ENCODE measurements at places on chromosomes 16 and 17.
A peak's percentile ranks its signal among the peaks of the same experiment; 100 is the strongest.

DNA sequence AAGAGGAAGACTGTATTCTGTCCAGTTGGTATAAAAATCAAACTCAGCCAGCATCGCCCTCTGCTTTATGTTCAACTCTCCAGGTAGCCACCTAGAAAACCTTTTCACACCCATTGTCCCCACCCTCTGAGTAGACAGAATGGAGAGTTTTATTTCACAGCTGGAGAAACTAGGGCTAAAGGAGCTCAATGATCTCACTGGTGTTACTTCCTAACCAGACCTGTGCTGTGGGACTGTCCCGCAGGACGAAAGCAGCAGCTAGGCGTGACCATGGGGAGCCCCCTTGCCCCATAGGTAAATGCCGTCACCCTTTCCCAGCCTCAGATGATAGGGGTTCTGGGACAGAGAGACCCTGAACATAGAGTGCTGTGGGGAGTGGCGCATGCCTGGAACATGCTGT is 67.7 kb downstream of the CYLD start:
- no peak for DNase-seq

DNA sequence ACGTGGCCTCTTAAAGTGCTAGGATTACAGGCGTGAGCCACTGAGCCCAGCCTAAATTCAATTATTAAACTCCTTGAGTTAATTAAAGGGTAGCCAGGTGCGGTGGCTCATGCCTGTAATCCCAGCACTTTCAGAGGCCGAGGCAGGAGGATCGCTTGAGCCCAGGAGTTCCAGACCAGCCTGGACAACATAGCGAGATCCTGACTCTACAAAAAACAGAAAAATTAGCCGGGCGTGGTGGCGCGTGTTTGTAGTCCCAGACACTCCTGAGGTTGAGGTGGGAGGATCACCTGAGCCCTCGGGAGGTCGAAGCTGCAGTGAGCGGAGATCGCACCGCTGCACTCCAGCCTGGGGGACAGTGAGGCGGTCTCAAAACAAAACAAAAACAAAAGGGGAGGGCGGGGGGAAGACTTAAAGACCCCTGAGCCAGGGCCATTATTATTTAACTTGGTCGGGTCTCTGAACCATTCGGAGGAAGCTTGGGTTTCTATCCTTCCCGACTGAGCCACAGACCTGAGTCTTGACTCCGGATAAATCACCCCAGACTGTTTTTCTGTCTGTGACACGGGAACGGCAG is 19.5 kb downstream of the BCL7C start:
- no peak for DNase-seq

- DNase-seq = peak; percentile 92
These were observed 9.2 kb downstream of the OR2C1 start for GRCh38 chr16:3364774-3365427.

DNA sequence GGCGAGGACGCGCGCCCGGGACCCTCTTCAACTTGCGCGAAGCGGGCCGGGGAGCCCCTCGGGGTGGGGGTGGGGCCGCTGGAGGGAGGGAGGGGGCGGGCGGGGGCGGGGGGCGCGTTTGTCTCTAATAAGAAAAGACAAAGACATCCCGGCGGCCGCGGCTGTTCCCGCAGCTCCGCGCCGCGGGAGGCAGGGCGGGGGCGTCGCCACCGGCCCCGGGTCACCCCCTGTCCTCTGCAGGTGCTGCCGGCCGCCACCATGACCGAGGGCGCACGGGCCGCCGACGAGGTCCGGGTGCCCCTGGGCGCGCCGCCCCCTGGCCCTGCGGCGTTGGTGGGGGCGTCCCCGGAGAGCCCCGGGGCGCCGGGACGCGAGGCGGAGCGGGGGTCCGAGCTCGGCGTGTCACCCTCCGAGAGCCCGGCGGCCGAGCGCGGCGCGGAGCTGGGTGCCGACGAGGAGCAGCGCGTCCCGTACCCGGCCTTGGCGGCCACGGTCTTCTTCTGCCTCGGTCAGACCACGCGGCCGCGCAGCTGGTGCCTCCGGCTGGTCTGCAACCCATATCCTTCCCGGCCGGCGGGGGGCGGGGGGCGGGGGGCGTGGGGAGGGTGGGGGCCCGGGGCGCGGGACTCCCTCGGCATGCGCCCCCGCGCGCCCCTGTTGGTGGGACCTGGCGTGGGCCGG is 714 bp downstream of the CACNA1H start:
- DNase-seq = no peak

- DNase-seq = no peak
These were observed 99.3 kb downstream of the GAS7 start for GRCh38 chr17:10099051-10099571.

DNA sequence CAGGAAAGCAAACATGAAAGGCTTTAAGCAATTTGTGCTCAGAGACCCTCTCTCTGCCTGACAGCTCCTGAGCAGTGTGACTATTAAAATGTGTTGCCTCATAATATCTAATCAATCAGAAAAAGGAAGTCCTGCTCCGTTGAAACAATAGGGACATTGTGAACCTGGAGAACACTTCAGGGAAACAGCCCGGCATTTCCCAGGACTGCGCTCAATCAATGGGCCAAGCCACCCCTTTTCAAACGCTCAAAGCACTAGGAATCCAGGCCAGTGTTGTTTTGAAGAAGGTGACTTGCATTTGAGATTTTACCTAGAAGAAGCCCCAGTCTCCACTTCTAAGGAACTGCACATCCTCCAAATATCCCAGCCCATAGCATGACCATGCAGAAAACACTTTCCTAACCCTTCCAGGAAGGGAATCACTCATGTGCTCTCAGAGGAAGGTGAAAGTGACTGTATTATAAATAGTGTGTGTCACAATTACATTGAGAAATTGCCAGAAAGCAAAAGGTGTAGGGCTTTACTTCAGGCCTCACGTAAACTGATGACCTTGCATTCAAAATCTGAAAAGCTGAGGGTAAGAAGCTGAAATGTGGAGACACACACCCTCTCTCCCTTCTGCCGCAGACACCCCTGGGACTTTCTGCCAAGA is 19.4 kb downstream of the CDRT4 start:
- DNase-seq = no peak

- DNase-seq = no peak
These were observed 2.4 kb upstream of the RIPOR1 start for GRCh38 chr16:67526149-67526791.

DNA sequence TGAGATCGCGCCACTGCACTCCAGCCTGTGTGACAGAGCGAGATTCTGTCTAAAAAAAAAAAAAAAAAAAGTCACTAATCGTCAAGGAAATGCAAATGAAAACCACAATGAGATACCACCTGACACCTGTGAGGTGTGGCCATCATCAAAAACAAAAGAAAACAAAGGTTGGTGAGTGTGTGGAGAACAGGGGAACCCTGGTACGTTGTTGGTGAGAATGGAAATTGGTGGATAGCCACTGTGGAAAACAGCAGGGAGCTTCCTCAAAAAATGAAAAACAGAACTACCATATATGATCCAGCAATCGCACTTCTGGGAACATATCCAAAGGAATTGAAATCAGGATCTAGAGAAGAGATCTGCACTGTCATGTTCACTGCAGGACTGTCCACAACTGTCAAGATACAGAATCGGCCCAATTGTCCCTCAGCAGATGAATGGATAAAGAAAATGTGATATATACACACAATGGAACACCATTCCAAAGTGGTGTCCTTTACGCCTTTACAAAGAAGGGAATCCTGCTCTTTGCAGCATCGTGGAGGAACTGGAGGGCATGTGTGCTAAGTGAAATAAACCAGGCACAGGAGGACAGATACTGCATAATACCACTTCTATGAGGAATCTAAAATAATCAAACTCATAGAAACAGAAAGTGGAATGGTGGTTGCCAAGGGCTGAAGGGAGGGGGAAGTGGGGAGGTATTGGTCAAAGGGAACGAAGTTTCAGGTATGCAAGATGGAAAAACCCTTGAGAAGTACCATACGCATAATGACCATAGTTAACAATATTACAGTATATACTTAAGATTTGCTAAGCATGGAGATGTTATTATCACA is 63.5 kb upstream of the PLCG2 start:
- no peak for DNase-seq

DNA sequence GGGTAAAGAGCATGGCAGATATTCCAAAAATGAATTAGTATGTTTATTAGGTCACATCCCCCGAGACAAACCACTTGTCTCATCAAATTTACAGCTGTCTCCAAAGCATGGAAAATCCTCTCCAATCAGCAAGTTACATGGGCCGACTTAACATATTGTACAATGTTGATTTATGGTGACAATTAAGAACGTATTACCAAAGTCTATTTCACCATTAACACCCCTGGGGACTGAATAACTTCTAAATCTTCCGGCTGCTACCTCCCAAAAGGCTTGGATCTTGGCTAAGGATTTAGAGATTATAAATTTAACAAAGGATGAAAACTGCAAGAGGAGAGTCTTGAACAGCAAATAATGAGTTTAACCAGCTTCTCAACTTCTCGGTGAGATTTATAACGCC is 311.9 kb downstream of the NPIPA8 start:
- no peak for DNase-seq

DNA sequence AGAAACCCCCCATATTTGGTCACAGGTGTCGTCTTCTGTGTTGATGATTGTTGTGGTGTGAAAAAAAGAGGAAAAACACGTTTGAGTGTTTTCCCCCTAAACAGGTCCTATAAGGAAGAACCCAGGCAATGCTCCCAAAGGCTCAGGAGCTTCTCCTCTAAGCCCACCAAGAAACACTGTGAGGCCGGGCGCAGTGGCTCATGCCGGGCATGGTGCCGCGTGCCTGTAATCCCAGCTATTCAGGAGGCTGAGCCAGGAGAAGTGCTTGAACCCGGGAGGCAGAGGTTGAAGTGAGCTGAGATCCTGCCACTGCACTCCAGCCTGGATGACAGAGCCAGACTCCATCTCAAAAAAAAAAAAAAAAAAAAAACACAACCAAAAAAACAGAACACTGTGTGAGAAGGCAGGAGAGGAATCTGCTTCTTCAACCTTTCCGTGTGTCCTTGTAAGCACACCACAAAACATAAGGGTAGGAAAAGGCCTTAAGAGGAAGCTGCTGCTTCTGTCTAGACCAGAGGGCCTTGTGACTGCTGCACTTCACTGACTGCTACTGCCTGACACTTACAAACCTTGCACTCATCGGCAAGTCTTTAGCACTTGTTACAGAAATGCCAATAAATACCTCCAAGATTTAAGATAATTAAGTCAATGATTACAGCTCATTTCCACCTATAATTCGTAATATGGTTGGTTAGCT is 9.3 kb downstream of the JPT1 start:
- DNase-seq = no peak

DNA sequence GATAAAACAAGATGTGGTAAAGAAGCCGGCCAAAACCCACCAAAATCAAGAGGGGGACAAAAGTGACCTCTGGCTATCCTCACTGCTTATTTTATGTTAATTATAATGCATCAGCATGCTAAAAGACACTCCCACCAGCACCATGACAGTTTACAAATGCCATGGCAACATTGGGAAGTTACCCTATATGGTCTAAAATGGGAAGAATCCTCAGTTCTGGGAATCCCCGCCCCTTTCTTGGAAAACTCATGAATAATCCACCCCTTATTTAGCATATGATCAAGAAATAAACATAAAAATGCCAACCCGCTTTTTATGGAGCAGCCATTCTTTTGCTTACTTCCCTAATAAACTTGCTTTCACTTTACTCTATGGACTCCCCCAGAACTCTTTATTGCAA is 25.6 kb downstream of the CMTR2 start:
- DNase-seq = no peak

- DNase-seq = no peak
These were observed 5.5 kb downstream of the IGSF6 start for GRCh38 chr16:21646721-21647561.

DNA sequence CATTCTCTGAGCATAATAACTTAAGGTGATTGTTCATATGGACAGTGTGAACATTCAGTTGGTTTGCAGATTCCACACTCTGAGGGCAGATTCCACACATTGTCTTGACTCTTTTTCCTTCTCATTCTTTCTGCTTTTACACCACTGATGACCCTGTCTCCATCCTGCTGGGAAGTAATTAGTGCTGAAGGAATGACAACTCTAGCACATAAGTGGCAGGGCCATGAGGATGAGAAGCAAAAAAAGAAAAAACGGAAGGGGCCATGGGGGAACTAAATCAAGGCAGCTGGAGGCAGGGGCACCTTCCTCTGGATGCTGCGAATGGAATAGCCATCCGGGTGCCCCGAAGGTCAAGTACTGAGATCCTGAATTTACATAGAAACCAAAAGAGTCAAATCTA is 944.0 kb downstream of the KCNJ2 start:
- no peak for DNase-seq
